ENCODE measurements at places on chromosomes 6 and 20.

- no peak for DNase-seq
Observed at GRCh38 chr6:156885562-156885961, 108.4 kb downstream of the ARID1B start.

GRCh38 chr6:14108571-14109410 lies 8.8 kb upstream of the CD83 start:
- DNase-seq, result no peak

DNA sequence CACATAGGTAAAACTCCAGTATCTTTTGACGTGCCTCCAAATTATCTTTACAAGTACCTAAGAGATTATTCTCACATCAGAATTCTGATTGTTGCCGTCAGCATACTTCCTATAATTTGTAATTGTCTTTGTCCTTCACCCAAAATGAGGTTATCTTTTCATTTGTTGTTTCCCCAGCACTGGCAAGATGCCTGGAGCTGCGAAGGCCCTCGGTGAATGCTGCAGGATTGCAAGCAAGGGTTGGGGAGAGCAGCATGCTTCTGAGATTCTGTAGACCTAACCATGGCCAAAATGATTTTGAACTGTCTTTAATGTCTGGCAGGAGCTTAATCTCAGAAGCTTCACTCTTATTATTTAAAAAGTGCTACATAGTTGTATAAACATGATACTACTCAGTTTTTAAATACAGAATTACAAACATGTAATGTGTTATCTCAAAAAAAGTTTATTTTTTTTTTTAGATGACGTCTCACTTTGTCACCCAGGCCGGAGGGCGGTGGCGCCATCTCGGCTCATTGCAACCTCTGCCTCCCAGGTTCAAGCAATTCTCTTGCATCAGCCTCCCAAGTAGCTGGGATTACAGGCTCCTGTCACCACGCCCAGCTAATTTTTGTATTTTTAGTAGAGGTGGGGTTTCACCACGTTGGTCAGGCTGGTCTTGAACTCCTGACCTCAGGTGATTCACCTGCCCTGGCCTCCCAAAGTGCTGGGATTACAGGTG lies 88.7 kb downstream of the ELOVL5 start:
- DNase-seq, result no peak

DNA sequence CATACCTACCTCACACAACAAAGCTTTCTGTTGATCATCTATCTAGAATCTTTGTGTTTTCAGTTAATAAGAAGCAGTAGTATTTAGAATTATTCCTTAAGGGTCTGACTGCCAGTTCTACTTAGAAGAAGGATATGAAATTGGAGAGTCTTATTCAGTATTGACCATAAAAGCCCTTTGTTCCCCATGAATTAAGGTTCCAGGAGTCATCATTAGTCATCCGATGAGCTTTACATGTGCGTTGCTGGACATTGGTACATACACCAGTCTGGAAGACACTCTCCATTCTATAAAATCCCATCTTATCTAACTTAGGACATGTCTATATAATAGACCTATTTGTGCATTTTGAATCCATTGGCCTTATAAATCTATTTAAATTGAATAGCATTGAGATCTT lies 34.4 kb upstream of the RNF217 start:
- no peak for DNase-seq

GRCh38 chr6:53654745-53655240 lies 10.8 kb downstream of the KLHL31 start:
- DNase-seq, result no peak

GRCh38 chr6:99425647-99426450 lies 741 bp upstream of the PNISR start:
- DNase-seq, result no peak

DNA sequence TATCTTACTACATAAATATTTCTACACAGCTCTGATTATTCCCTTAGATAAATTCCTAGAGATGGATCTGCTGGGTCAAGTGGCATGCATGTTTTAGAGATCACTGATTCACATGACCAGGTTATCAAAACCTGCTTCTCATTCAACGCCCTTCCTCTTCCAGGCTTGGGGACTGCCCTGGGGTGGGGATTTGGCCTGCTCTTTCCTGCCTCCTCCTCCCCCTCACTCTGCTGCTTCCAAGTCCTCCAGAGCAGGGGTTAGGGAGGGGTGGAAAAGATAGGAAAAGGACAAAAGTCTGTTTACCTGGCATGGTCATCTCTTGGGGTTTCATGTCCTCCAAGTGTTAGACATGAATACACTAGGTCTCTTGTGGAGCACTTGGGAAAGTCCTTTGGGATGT lies 105.6 kb upstream of the GPR6 start:
- DNase-seq, result no peak

GRCh38 chr6:67068781-67069180 lies 1361.8 kb upstream of the EYS start:
- DNase-seq, result no peak

DNA sequence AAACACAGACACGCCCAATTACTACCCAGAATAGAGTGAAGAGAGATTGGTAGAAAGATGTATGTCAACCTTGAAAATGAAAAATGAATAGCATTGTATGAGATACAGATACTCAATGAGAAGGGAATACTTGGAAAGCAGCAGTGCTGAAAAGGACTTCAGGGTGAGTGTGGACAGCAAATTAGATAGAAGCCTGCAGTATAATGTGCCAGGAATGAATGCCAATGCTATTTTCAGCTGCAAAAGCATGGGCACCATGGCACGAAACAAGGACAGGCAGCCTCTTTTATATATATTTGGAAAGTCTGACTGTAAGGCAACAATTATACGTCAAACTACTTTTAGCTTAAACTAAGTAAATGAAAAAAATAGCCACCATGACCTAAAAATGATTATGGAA lies 118.2 kb downstream of the PTCHD4 start:
- no peak for DNase-seq

DNA sequence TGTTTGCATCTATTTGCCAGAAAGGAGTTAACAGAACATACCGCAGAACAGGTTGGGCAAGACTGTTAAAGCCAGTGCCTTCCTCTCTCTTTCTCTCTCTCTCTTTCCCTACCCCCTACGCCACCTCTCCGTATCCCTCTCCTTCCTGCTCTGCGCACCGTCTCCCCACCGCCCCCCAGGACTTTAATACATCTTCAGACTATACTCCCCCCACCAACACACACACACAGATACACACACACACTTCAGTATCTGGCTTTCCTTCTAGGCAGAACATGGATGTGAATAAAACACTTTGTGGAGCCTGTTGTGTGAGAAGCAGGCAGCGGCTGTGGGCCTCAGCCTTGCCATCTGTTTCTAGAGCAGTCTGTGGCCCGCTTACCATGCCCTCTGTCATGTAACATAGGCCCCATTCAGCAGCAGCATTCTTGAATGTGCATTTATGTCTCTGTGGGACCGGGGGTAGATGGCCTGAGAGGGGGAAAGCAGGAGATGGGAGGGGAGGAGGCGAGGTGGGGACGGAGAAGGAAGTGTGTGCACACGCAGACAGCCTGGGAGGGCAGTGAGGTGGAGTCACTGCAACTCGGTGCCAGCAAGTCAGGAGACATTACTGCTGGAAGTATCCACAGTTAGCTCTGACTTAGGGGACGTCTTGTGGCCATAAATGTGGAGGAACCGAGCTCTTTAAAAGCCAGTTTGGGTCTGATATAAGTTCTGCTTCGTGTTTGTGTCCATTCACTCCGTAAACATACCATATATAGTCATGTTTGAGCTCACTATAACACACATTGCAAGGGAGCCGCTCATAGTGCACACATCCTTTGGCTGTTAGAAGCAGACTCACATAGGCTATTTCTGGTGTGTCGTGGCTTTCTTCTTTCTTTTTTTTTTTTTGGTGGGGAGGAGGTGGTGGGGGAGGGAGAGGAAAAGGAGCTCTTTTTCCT lies 38.4 kb downstream of the RREB1 start:
- DNase-seq, result no peak

DNA sequence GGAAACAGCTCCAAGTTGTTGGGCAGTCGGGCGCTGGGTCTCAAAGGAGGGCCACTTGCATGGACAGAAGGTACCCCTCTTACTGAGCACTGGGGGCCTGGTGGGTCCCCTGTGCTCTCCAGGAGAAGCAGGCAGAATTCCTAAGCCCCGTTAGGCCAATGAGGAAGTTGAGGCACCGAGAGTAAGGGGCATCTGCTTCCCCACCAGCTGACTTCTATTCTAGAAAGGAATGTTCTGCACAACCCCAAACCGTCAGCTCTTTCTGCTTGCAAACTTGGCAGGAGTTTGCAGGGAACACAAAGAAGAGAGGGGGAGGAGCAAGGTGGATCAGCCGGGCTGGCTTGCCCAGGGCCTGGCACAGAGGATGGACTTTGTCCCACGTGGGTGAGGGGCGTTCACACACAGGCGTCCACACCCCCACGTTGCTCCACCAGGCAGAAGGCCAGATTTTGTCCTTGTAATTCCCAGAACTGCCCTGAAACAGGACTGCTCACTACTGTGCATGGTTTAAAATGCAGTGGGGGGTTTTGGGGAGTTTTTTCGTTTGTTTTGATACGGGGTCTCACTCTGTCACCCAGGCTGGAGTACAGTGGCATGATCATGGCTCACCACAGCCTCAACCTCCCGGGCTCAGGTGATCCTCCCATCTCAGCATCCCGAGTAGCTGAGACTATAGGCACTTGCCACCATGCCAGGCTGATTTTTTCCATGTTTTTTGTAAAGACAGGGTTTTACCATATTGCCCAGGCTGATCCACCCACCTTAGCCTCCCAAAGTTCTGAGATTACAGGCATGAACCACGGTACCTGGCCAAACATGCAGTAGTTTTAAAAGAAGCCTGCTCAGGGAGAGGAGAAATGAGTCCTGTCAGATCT lies 93.3 kb downstream of the SNX5 start:
- no peak for DNase-seq

- no peak for DNase-seq
Observed at GRCh38 chr6:109821428-109821827, 130.3 kb downstream of the FIG4 start.

DNA sequence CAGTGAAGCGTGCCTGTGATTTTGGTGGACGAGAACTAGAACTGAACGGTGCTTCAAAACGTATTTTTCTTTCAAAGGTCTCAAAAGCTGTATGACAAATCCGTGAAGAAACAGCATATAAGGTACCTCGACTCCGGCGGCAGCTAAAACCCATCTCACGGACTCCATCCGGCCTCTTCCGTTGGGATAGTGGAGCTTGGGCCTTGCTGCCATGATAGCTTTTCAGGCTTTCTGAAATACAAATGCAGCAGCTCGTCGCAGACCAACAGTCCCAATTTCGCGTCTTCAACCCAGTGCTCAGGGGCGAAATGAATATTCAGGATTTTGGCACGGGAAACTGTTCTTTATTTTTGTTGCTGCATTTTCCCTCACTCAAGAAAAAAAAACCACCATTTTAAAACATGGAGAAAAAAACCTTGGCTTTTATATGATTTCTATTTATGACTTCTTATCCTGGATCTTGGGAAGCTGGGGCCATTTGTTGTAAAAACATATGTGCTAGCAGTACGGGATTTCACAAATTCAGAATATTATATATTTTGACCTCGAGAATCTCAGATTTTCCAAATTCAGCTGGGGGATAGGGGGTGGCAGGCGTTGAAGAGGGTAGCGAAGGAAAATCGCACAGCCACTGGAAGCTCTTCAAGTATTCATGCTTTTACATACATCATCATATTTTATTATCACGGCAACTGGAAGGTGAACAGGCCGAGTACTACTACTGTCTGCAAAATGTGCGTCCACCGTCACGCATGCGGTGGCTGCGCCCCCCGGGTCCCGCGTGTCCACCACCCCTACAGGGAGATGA lies 849 bp downstream of the GSTA4 start:
- no peak for DNase-seq

DNA sequence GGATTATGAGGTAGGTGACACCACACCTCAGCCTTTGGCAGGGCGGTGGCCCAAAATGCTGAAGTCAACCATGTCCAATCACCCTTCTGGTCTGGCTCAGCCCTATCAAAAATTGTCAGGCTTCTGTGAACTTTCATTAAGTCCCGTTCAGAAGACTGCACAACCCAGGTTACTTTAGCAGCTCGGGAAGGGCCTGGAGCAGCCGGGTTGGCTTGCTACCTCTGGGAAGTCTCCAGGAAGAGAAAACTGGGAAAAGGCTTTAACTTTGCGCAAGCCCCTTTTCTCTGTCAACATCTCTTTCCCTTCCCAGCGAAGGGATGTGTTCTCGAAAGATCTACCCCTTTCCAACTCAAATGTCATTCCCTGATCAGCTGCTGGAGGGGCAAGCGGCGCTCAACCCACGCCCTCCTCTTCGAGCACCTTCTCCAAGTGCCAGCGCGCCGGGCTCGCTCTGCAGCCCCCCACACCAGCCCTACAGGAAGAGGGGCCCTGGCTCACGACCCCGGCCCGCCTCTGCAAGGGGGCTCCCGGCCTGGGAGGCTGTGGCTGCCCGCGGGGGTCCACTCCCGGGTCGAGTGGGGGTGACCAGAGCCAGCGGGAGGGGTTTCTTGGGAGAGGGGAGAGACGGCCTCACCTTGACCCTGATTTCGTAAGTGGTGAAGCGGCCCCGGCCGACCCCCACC lies 573 bp downstream of the SNX3 start:
- peak; percentile 91 for DNase-seq

GRCh38 chr20:47989957-47990356 lies 204.7 kb upstream of the SULF2 start:
- DNase-seq, result no peak

DNA sequence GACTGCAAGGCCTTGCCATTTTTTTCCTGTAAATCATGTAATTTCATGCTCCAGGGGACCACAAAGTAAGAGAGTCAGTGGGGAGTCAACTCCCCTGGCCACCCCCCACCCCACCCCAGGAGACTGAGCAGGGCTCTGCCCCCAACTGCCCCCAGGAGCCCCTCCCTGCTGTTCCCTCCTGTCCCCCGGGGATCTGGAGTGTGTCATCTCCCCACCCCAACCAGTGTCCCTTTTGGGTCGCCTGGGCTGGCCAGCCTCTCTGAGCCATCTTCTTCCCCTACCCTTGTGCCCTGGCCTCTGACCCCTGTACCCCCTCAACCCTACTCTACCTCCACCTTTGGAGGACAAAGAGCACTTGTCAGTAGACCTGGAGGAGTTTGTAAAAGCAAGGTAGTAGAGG lies 29.4 kb downstream of the FOXP4 start:
- no peak for DNase-seq

DNA sequence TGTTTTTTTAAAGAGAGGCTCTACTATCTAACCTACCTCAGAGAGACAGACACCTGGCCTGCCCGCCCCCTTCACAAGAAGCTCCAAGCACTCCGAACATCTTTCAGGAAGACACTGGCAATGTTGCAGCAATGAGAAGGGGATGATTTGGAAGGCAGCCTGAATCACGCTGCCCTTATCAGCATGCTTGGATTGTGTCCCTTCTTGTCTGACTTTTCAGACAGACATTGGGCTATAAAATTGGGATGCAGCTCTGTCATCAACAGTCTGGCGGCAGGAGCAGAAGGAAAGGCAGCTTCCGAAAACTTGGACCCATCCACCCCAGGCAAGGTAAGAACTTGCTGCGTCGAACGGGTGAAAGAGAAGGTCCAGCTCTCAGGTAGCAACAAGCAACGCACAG lies 56.0 kb downstream of the CDK5RAP1 start:
- no peak for DNase-seq

- no peak for DNase-seq
Observed at GRCh38 chr6:122033564-122034181, 365.8 kb upstream of the HSF2 start.

Measured in chondrocyte (in vitro differentiated cells).